ENCODE measurements at places on chromosomes 12 and 14.

- no peak for DNase-seq
Observed at GRCh38 chr12:123966596-123966995, 6.0 kb downstream of the CCDC92 start.

GRCh38 chr14:99896361-99896760 lies 103.1 kb downstream of the EML1 start:
- no peak for DNase-seq

- DNase-seq, result no peak
Observed at GRCh38 chr12:71397433-71397954, 42.1 kb upstream of the LGR5 start.

- no peak for DNase-seq
Observed at GRCh38 chr12:6272300-6273204, 37.9 kb upstream of the PLEKHG6 start.

DNA sequence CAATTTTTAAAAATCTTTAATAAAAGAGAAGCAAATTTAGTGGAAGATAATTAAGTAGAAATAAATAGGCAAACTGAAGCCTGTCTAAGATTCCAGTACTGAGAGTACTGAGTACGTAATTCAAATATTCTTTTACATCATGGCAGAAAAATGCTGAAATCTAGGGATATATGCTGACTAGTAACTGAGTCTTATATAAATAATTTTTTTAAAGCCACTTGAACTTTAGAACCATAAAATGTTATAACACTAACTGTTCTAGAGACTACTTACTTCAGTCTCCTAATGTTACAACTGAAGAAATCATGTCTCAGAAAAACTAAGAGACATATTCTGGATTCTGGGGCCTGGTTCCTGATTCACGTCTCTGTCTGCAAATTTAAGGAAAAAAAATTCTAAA lies 230.6 kb upstream of the PLEKHG7 start:
- DNase-seq, result no peak

DNA sequence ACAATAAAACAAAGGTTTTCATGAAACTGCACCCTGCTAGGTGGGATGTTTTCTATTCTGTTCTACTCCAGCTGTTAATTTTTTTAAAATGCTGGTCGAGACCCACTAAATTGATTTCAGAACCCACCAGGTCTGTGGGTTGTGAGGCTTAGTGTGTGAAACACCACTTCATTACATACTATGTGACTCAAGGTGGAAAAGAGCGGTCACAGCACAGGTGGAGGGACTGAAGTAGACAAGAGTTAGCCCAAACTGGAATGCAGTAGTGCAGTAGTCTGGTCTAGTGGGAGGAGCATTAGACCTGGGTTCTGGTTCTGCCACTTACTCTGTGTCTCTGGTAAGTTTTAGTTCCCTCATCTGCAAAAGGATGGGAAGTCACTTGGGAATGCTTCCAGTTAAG lies 12.2 kb downstream of the DDX55 start:
- no peak for DNase-seq

DNA sequence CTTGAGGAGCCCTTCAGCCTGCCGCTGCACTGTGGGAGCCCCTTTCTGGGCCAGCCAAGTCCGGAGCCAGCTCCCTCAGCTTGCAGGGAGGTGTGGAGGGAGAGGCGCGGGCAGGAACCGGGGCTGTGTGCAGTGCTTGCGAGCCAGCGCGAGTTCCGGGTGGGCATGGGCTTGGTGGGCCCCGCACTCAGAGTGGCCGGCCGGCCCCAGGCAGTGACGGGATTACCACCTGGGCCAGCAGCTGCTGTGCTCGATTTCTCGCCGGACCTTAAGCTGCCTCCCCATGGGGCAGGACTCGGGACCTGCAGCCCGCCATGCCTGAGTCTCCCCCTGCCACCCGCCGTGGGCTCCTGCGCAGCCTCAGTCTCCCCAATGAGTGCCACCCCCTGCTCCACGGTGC lies 116.9 kb downstream of the PAWR start:
- no peak for DNase-seq

DNA sequence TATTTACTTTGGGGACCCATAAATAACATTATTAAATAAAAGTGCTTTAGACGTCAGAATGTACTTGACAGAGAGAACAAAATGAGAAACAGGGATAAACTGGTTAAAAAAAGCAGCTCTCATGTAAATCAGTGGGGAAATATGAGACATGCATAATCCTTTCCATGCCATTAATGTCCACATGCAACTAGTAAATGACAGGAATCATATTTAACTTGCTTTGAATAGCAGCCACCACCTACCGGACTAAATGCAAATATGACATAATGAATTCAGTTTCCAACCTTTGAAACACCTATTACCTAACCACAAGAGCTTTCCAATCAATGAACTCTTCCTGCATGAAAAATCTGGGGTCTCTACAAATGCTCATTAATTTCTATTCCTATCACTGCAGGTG lies 19.6 kb downstream of the FGD6 start:
- DNase-seq, result no peak

- no peak for DNase-seq
Observed at GRCh38 chr14:42459171-42459685, 852.6 kb downstream of the LRFN5 start.

GRCh38 chr12:58988643-58989344 lies 68.5 kb upstream of the LRIG3 start:
- no peak for DNase-seq

DNA sequence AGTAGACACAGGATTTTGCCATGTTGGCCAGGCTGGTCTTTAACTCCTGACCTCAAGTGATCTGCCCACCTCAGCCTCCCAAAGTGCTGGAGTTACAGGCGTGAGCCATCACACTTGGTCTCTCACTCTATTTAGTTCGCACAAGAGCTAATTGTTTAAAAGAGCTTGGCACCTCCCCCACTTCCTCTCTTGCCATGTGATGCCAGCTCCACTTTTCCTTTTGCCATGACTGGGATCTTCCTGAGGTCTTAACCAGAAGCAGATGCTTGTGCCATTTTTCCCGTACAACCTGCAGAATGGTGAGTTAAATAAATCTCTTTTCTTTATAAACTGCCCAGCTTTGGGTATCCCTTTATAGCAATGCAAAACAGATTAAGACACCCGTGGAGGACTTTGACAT lies 200.1 kb upstream of the FRMD6 start:
- no peak for DNase-seq

Measured in GM13977 (cell line).